CD8-positive, alpha-beta memory T cell (primary cell): ENCODE measurements at places on chromosomes 16 and 17. TPM values are rescaled to one million over a fixed set of nuclear protein-coding genes. Genes with fewer than 3 reads are reported as not detected.

Gene C17orf50
- total RNA-seq, result not detected

DNA sequence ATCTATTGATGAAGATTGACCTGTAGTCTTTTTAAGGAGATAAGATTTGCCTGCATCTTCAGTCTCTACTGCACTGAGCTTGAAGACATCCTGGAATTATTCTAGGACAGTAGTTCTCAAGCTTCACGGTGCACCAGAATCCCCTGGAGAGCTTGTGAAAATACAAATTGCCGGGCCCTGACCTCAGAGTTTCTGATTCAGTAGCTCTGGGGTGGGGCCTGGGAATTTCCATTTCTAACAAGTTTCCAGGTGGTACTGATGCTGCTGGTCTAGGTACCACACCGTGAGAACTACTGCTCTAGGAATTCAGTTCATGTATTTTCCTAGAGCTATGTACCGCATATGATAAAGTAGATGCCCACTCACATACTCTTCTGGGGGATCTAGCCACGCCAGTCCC, 246.1 kb downstream of the HS3ST3B1 start:
- DNase-seq, result no peak
- H3K4me3 ChIP-seq, result no peak overlapping the region
- H3K27ac ChIP-seq, result no peak overlapping the region
- no peaks in the 10 kb centered on the region for H3K27me3 ChIP-seq

Gene MYH13
- not detected for total RNA-seq

- peaks cover 12% of the 10 kb centered on the region for H3K4me1 ChIP-seq
- H3K4me3 ChIP-seq, result no peak overlapping the region
- H3K27ac ChIP-seq, result no peak overlapping the region
- H3K36me3 ChIP-seq, result no peaks in the 10 kb centered on the region
- no peaks in the 10 kb centered on the region for H3K27me3 ChIP-seq
- peak; percentile 91 for DNase-seq
Observed at GRCh38 chr16:30409125-30410060, 2.0 kb downstream of the ZNF771 start.

DNA sequence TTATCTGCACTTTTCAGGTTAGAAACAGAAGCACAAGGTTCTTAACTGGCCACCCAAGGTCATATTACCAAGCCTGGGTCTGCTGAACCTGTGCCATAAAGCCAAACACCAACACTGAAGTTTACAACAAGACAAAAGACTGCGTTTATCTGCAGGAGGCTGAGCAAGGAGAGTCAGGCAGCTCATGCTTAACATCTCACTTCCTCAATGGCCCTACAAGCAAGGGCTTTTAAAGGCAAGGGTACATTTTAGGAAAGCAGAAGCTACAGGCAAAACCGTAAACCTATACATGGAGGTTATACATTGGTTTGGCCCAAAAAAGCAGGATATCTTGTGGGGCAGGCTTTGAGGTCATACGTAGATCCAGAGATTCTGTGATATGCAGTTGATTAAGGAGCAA, 91.2 kb downstream of the GNAO1 start:
- H3K27me3 ChIP-seq, result no peaks in the 10 kb centered on the region
- DNase-seq, result no peak
- no peak overlapping the region for H3K27ac ChIP-seq

GRCh38 chr16:1614456-1615102, 2.4 kb downstream of the CRAMP1 start:
- peaks cover 16% of the 10 kb centered on the region for H3K36me3 ChIP-seq
- no peak overlapping the region for H3K27ac ChIP-seq
- peak; percentile 20 for DNase-seq
- H3K4me1 ChIP-seq, result peaks cover 32% of the 10 kb centered on the region

DNA sequence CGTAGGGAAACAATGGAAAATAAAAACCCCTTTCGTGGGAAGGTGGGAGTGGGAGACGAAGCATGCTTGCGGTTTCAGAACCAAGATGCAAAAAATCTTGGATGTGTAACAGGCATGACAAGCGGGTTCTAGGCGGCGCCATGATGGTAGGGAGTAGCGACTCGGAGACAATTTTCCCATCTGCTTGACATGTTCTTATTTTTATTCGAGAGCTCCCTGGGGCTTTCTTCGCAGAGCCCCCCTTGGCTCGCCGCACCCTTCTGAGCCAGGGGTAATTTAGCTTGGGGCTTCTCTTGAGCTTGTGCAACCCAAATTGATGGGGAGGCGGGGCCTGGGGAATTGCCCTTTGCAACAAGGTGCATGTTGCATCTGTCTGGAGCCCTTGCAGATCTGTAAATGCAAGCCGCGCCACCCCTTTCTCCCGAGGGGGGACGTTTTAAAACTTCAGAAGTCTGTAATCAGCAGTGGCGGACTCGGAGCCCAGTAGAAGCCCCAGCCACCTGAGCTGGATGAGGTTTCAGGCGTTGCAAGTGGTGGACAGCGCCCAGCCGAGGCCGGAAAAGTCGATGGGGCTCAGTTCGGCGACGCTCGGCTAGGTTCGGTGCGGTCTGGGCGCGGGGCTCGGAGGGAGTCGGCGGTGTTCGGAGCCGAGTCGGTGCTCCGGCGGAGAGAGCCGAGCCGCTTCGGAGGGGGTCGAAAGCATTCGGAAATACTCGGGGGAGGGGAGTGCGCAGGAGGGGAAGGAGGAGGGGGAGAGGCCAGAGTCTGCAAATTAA, 2.9 kb downstream of the GNAO1 start:
- peak overlapping the region; percentile 31 for H3K4me3 ChIP-seq
- DNase-seq, result peak; percentile 82
- H3K4me1 ChIP-seq, result peaks cover 36% of the 10 kb centered on the region

Gene KIF22
- 118 TPM for total RNA-seq

GRCh38 chr16:88523309-88524161, 46.7 kb upstream of the ZC3H18 start:
- H3K4me1 ChIP-seq, result peaks cover 7% of the 10 kb centered on the region
- no peaks in the 10 kb centered on the region for H3K27me3 ChIP-seq
- no peak overlapping the region for H3K27ac ChIP-seq
- H3K36me3 ChIP-seq, result no peaks in the 10 kb centered on the region

DNA sequence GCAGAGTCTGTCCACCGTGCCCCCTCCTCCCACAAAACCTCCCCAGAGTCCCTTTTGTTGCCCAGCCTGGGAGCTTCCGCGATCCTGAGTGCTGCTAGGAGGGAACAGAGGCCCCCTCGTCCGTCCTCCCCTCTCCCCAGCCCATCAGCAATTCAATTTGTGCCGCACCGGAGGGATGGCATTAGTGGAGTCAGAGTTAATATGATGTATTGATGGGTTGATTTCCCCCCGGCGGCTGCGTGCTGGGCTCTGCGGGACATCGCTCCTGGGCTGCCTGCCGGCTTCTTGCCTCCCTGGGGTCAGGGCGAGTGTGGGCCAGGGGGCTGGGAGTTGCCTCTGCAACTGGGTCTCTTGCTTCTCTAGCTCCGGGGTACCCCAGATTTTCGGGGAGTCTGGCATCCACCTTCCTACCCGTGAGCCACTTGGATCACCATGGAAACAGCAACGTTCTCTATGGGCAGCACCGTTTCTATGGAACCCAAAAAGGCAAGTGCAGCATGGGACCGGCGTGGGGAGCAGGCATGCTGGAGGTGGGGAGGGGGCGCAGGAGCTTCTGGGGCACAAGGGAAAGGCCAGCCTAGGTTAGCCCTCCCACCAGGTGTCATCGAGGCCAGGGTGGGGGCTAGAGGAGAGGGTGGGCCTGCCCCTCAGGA, 42.9 kb downstream of the BAHCC1 start:
- no peaks in the 10 kb centered on the region for H3K27me3 ChIP-seq
- H3K27ac ChIP-seq, result no peak overlapping the region
- no peak for DNase-seq
- H3K4me3 ChIP-seq, result no peak overlapping the region

- H3K4me3 ChIP-seq, result no peak overlapping the region
- no peaks in the 10 kb centered on the region for H3K4me1 ChIP-seq
- no peak overlapping the region for H3K27ac ChIP-seq
- DNase-seq, result no peak
- no peaks in the 10 kb centered on the region for H3K27me3 ChIP-seq
Observed at GRCh38 chr17:51734462-51734861, 424.1 kb downstream of the CA10 start.

DNA sequence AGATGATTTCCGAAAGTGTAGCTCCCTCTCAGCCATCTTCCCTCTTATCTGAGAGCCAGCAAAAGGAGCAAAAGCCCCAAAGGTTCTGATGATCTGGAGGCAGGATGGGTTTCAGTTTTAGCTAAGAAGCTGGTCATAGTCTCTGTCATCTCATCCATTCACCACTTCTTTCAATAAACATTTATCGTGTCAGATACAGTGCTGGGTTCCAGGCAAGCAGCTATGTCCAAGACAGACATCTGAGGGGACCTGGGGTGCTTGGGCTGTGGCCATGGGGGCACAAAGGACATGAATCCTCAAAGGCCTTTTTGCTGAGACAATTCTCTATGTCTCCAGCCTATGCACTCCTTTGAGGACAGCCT, 1.0 kb upstream of the ETV4 start:
- H3K36me3 ChIP-seq, result no peaks in the 10 kb centered on the region
- no peak overlapping the region for H3K27ac ChIP-seq
- H3K27me3 ChIP-seq, result peaks cover 47% of the 10 kb centered on the region
- H3K4me1 ChIP-seq, result peaks cover 19% of the 10 kb centered on the region
- no peak for DNase-seq

GRCh38 chr17:74732042-74732867, 4.8 kb upstream of the RAB37 start:
- no peaks in the 10 kb centered on the region for H3K27me3 ChIP-seq
- no peak for DNase-seq
- no peak overlapping the region for H3K27ac ChIP-seq
- H3K4me3 ChIP-seq, result no peak overlapping the region
